CD4-positive, alpha-beta T cell treated with Interleukin-6 at 100 ng/mL for 8 hours (primary cell): ENCODE measurements at places on chromosomes 11 and 22.
A peak's percentile ranks its signal among the peaks of the same experiment; 100 is the strongest.

GRCh38 chr11:1484695-1485503 lies 1.7 kb downstream of the MOB2 start:
- no peak for DNase-seq

- no peak for DNase-seq
These were observed 19.2 kb upstream of the OR56A3 start for GRCh38 chr11:5922749-5923426.

DNA sequence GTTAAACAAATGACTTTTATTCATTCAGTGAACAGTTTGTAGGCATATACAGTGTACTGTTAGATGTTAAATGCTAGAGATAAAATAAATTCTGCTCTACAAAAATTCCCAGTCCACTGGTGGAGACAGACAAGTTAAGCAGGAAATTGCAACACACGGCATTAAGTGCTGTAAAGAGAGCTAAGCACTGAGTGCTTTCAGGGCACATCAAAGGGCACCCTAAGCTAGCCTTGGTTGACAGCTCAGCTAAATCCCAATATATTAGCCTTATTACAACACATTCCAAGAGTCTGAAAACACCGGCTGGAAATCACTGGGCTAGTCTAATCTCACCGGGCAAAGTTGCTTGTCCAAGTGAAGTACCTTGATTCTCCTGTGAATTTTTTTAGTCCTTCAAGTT lies 55.1 kb downstream of the NOX4 start:
- DNase-seq = no peak

DNA sequence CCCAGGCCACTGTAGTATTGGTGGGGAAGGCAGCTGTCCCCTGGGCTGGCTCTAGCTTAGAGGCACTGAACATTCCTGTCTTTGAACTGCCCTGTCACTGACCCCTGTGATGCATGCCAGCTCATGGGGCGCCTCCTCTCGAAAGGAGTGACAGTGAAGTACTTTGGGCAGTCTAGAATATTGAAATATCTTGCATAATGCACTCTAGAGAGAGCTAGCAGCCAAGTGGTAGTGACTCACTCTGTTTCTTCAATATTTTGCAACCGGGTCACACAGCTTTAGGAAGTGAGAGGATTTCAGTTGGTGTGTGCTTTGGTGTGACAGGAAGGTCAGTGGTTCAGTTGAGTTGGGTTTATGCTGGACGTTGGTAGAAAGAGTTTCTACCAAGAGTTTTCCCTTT lies 35.5 kb upstream of the ST14 start:
- DNase-seq = no peak

DNA sequence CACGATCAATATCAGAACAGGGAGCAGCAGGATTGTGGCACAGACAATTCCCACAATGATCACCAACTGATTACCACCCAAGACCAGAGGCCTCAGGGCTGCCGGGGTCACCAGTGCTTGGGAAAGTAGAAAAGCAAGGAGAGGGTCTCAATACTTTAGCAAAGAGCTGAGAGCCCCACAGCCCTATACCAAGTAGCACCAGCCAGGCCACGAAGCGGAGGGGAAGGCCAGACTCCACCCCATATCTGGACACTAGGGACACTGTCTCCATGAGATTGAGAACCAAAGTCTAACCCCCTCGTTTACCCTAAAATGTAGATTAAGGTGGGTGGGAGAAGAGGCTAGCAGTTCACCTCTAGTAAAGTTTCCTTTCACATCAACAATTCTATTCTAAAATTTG lies 24.1 kb upstream of the SCN2B start:
- no peak for DNase-seq

GRCh38 chr22:30859714-30860095 lies 108.9 kb downstream of the MORC2 start:
- no peak for DNase-seq

GRCh38 chr22:23225724-23226496 lies 45.6 kb downstream of the BCR start:
- DNase-seq = peak; percentile 65

GRCh38 chr11:91904792-91905785 lies 319.5 kb upstream of the FAT3 start:
- DNase-seq = no peak

DNA sequence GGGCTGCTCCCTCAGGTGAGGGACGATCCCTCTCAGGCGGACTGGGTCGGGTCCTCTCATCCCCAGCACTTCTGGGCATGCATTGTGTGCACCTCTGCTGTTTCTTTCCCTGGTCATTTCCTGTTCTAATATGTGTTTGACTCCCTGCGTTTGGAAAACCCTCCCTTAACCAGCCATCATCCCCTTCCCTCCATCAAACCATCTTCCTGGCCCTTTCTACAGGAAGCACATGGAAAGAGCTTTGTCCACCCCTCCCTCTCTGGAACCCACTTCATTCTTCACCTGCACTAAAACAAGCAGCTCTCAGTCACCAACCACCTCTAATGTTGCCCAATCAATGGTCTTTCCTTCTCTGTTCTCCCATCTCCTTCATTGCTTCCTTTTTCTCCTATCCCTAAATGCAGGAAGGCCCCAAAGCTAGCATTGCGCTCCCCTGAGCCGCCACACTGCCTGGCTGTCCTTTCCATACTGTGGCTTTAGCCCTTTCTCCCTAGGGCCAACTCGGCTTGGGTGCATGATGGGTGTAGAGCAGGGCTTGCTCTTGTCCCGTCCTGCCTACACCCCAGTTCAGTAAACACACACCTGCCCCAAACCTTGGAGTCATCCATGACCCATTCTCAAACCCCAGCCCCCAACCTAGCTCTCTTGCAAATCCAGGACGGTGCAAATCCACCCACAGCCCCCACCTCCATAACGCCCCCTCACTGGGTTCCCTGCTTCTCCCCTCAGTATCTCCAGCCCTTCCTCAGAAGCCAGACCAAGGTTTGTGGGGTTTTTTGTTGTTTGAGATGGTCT lies 5.4 kb upstream of the GAS2L1 start:
- DNase-seq = no peak

DNA sequence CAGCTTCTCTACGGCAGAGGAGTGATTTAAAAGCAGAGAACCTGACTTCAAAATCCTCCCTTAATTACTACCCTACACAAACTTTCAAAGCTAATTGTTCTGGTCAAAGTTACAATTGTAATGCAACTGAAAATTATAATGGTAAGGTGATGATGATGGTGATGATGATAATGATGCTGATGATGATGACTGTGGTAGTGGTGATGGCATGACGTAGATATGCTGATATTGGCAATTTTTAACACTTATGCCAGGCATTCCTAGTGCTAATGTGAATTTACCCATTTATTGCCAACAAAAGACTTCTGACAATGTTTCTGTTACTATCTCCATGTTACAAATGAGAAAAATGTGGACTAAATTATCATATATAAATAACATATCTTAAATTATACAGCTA lies 1831.1 kb downstream of the LRRC4C start:
- DNase-seq = no peak
